Kidney (tissue), 22 donors: ENCODE measurements at places on chromosomes 6 and 20. TPM values are rescaled to one million over a fixed set of nuclear protein-coding genes. Genes with fewer than 3 reads are reported as not detected.

DNA sequence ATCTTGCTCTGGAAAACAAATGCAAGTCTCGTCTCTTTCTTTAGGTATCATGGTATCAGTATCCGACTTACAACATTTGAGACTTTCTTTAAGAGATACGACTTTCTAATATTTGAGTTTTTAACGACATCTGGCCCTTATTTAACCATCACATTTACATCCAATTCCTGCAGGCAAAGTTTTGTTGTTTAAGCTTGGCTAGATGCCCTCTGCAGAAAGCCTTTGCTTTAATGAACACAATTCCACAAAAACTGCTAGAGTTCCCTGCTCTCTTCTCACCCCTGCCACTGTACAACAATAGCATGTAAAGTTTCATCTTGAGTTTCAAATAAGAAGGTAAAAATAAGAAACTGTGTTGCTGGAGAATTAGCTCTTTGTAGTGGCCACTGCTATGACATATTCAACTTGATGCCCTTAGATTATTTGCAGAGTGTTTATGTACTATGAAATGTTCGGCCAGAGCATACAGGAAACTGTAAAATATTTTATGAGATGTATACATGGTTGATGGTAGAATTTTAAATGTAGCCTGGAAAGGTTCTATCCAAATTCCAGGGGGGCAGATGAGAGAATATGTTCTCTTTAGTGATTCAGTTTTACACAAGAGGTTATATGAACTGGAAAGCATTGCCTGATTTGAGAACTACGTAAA, 438.6 kb downstream of the CDC5L start:
- no peak for DNase-seq
- H3K4me1 ChIP-seq = no peaks in the 10 kb centered on the region
- no peak overlapping the region for H3K27ac ChIP-seq
- no peaks in the 10 kb centered on the region for H3K27me3 ChIP-seq
- H3K4me3 ChIP-seq = no peak overlapping the region

GRCh38 chr6:161586887-161587286, 313.0 kb upstream of the AGPAT4 start:
- H3K4me1 ChIP-seq = no peaks in the 10 kb centered on the region
- DNase-seq = no peak
- H3K4me3 ChIP-seq = no peak overlapping the region

Gene OPRM1
- not detected for total RNA-seq

DNA sequence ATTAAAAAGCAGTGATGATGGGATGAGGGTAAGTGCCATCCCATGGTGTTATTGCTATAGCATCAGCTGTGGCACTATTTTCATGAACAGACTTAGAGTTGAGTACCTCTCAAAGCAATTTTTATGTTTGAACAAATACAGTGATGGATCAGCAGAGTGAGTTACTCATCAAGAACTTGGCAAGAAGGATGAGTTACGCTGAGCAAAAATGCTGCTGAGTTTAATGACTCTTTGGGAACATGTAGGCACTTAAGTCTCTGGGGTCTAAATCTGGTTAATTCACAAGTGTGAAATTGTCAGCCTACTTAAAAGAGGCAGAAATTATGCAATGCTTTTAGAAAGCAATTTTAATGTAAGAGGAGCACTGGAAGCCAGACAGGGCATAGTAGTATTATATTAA, 78.5 kb upstream of the AHI1 start:
- no peaks in the 10 kb centered on the region for H3K36me3 ChIP-seq
- no peaks in the 10 kb centered on the region for H3K4me1 ChIP-seq
- H3K4me3 ChIP-seq = no peak overlapping the region
- no peaks in the 10 kb centered on the region for H3K27me3 ChIP-seq

- H3K27ac ChIP-seq = no peak overlapping the region
- H3K4me3 ChIP-seq = peak overlapping the region; percentile 91
- H3K36me3 ChIP-seq = no peaks in the 10 kb centered on the region
- no peaks in the 10 kb centered on the region for H3K27me3 ChIP-seq
Observed at GRCh38 chr20:13995841-13996240, 525 bp downstream of the MACROD2 start.
